K562 (cell line): ENCODE measurements at places on chromosomes 5 and 9.

- DNase-seq = no peak
Measured at GRCh38 chr9:99863955-99864354, 42.3 kb downstream of the NR4A3 start.

GRCh38 chr9:71783120-71783523 lies 14.8 kb upstream of the CEMIP2 start:
- peak; percentile 15 for DNase-seq

DNA sequence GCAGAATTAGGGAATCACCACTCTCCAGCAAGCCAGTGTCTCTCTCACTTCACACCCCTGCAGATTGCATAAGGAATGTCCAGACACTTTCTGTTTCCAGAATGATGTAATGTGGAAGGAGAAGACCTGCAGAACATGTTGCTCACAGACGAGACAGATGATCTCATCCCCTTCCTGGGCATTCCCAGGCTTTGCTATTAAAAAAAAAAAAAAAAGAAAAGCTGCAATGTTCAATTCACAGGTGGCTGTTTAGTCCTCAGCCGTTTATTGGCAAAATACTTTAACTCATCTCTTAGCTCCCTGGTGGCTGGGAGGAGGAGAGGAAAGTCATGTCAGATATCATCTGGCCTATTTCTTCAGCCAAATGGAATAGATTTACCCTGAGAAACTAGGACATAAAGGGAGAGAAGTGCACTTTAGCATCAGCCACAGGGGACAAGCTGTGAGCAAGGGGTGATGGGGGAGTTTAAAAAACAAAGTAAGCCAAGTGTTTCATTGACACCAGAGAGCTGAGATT lies 95.9 kb upstream of the TNC start:
- no peak for DNase-seq

GRCh38 chr9:84978661-84979060 lies 309.1 kb downstream of the NTRK2 start:
- no peak for DNase-seq

DNA sequence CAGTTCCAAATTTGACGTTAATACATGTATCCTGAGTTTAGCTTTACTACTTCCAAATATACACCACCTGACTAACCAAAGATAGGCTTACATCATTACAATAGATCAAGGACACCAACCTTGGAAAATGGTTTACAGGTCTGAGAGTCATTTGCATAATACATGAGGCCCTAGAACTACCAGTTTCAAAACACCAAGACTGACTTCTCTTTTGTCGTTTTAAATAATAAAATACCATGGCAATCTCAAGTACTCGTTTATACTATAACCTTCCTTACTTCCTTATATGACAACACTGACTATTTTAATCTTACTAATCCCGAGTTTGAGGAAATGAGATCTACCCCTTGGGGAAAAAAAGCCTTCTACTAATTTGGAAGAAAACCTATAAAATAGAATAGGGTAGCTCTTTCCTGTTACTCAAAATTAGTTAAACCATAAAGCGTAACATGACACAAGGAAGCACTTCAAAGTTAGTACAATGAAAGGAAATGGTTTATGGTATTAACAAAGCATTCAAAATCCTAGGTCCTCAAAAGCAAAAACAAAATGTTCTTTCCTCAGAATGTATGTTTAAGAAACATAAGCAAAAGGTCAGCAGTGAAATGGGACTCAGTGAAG lies 42.1 kb downstream of the UBQLN1 start:
- no peak for DNase-seq

GRCh38 chr5:22850981-22851380 lies 2.2 kb downstream of the CDH12 start:
- no peak for DNase-seq

DNA sequence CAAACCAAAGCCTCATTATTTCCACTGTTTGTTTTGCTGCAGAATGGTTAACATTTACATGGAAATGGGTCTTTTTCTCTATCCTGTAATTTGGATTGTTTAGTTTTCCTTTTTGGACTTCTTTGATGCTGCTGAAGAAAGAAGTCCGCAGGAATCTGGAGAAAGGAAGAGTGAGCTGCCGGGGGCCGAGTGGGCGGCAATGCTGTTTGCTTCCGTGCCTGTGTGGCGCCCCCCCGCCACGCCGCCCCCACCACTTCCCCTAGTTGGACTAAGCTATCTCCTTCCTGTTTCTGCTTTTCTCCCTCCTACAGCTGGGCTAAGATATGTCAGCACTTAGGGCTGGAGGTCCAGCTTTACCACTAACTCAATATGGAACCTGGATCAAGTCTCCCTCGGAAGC lies 39.7 kb downstream of the ACTL7B start:
- DNase-seq = no peak

- no peak for DNase-seq
Measured at GRCh38 chr9:13762209-13762608, 482.7 kb upstream of the MPDZ start.

GRCh38 chr5:149838881-149839739 lies 105.5 kb downstream of the PDE6A start:
- DNase-seq = no peak

GRCh38 chr9:134867917-134868750 lies 12.5 kb upstream of the FCN2 start:
- no peak for DNase-seq

DNA sequence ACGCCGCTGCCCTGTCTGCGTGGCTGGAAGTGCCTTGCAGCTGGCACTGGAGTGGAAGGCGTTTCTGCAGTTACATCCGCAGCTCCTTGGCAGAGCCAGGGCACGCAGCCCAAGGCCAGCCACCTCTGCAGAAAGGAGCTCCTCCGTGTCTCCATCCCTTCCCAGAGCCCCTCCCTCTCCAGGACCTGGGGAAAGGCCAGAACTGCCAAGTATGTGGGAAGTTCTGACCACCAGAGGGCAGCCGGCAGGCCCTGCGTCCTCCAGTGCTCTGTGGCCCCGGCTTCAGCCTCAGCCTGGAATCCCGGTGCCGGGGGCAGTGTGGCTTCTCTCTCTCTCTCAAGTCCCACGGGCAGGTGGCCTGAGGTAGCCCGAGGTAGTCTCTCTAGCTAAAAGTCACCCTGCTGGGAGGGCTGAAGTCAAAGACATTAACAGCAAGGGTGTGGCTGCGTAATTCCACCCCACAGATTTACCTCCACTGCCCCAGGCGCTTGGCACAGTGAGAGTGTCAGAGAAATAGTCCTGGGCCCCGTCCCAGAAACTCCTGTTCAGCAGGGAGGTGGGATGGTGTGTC lies 101.7 kb upstream of the FCN2 start:
- DNase-seq = peak; percentile 70
